Activated effector memory CD4-positive, alpha-beta T cell treated with anti-CD3 and anti-CD28 coated beads, Interleukin-2, amount 50 U/mL, for 16 hours (primary cell): ENCODE measurements at places on chromosomes 1 and 21.

DNA sequence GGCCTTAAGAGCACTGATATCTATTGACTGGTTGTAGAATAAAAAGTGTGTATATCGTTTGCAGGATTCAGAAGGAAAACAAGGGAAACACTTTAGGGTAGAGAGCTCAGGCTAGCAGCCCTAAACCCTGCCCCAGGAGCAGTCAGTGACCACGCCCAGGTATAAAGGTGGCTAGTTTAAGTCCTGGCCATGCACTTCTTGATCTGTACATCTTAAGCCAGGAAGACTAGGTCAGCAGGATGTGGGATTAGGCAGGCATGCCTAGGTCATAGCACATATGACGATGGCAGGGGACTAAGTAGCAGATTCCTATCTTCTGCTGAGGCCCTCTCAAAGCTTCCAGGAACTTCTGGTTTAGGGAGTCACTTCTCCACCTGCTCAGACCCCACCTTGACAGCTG is 158.0 kb upstream of the CD34 start:
- no peak for DNase-seq

DNA sequence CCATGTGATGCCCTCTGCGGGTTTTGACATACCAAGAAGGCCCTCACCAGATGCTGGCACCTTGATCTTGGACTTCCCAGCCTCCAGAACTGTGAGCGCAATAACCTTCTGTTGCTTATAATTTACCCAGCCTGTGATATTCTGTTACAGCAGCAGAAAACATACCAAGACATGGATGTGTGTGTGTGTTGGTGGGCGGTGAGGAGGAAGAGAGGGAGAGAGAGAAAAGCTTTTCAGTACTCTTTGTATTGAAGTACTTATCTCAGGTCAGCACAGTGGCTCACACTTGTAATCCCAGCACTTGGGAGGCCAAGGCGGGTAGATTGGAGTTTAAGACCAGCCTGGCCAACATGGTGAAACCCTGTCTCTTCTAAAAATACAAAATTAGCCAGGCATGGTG is 23.1 kb downstream of the TRAPPC10 start:
- no peak for DNase-seq

DNA sequence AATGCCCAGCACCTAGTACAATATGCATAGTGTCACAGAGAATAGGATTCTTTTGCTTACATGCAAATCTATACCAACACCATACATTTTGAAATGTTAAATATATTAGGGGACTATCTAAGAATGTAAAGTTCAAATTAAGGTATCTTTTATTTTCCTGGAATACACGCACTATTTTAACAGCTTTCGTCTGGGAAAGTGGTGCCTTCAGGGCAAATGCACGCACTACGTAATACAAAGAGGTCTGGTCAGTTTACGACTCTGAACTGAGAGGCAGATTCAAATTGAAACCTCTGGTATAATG is 931 bp downstream of the FUBP1 start:
- DNase-seq, result no peak

DNA sequence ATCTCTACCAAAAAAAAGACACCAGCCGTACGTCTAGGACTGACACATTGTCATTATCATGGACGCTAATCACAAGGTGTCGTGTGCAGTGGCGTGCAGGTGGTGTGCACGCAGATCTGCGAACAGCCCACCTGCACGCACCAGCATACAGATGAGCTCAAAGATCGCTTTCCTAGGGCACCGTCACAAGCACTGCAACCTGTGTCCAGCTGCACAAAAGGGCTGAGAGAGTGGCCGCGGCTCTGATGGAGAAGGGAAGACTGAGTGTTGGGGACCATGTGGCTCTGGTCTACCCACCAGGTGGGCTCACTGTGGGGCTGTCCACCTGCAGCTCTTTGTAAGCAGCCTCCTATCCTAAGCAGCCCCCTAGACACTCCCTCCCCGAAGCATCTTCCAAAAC is 50.9 kb downstream of the S100B start:
- DNase-seq, result no peak

DNA sequence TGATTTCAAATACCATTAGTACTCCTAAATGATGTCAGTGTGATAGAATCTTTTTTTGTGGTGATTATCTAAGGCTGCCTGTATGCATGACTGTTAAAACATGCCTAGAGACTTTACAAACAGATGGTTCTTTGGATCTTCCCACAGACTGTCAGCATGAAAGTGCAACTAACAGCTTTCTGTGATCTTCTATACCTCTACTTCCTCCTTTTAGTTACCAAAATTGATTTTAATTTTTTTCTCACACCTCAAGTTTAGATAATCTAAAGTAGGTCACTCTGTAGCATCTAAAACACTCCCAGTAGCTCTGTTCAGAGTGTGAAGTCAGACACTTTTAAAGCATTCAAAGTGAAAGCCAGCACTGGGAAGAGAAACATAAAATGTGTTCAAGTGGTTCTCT is 534.5 kb downstream of the PTPRC start:
- no peak for DNase-seq

DNA sequence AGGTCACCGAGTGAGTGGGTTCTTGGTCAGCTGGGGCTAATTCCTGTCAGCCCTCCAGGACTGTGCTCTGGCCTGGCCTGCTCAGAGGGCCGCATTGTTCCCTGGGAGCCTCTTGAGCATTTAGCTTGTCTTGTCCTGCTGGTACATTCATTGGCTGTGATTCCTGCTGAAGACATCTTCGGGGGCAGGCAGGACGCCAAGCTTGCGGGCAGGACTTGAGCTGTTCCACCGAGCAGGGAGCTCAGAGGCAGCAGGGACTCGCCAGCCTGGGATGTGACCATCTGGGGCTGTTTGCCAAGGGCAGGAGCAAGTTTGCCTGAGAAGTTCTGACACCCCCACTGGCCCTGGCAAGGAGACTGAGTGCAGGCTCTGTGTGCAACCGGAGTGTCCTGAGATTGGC is 7.0 kb upstream of the SLC26A9 start:
- DNase-seq, result no peak

- no peak for DNase-seq
Observed at GRCh38 chr1:215970406-215970805, 403.3 kb downstream of the KCTD3 start.

DNA sequence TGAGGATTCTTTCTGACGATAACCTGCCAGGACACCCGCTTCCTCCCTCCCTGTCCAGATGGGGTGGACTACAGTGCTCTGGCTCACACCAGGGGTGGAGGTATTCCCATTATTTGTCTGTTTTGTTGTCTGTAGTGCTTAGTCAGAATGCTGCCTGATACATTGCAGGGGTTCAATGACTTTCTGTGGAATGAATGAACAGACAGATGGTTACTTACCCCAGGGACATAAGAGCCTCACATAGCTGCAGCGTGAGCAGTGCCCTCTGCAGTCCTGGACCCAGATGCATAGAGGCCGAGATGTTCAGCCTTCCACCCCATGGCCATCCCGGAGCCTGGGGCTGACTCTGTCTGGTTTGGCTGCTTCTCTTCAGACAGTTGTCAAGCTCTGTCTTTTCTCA is 13.0 kb upstream of the F3 start:
- DNase-seq, result no peak

- no peak for DNase-seq
Observed at GRCh38 chr1:15799928-15800835, 7.3 kb downstream of the UQCRHL start.

- no peak for DNase-seq
Observed at GRCh38 chr1:160813215-160813614, 17.2 kb downstream of the LY9 start.

- no peak for DNase-seq
Observed at GRCh38 chr1:180821970-180822369, 90.7 kb upstream of the KIAA1614 start.

- DNase-seq, result no peak
Observed at GRCh38 chr21:26597981-26598380, 24.9 kb upstream of the CYYR1 start.

DNA sequence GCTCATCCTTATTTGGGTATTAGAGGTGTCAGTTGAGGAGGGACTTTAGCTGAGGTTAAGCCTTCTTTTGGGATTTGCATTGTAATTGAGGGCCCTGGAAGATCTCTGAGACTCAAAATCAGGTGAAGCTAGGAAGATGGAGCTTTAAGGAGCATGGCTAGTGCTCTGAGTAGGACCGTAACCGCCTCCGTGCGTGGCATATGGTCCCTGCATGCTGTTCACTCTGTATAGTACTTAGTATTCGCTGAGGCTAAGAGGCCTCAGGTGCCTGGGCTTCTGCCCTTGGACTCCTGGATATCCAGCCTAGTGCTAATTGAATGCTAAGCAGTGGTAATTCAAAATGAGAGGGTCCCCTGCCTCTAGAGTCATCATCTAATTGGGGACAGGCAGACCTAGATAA is 22.5 kb downstream of the NSUN4 start:
- no peak for DNase-seq

DNA sequence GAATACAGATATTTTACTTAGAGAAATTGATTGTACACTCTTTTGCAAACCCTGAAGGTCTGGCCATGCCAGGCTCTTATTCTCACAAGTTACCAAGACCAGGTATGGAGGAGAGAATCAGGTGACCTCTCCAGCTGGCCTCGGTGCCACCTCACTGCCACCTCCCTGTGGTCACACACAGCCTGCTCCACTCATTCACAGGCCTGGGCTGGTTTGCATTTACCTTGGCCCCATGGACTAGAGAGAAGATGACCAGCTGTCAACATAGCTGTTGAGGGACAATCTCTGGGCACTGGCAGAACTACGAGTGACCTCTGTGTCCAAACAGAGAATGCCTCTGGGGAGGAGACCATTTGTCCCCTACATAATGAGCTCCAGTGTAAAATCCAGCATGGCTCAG is 291.2 kb upstream of the RUNX1 start:
- DNase-seq, result no peak

DNA sequence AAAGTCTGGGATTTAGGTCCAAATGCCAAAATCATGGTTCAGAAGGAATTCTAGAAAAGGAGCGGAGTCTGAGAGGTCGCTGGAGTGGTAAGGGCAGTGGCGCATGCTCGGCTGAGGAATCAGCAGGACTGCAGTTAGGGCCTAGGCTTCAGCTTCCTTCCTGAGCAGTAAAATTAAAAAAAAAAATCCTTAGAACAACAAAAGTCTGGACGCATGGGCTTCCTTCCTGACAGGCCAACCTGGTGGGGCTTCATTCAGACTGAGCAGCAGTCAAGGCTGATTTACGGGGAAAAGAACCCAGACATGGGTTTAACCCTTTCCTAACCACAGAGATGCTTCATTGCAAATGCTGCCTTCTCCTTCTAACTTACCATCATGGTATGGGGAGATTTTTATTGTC is 17.1 kb downstream of the RNF220 start:
- no peak for DNase-seq

- DNase-seq, result no peak
Observed at GRCh38 chr1:41773842-41774241, 144.9 kb downstream of the HIVEP3 start.

DNA sequence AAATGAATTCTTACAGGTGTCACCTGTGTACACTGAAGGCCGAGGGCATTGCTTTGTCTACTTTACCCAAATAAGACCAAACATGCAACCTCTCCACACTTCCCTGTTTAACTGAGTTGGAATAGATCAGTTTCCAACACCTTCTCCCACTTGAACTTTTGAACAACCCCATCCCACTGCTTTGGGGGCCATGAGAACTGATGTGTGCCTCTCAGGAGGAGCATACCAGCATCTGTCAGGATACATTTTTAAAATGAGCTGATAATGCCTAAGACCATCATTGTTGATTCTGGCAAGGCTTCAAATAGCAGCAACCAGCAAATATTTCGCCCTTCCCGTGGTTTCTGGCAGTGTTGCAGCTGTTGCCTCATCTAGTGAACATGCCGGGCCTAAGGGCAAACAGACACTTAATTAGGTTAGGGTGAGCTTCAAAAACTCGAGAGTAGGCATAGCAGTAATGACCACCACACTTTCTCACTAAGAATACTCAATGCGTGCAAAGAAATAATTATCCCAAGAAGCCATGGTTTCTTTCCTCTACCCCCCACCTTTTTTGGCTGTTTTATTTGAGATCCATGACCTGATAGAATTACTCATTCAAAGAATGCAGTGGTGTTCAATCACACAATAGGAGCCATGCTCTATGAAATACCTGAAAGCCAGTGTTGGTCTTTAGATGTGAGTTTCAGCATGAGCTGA is 63.7 kb downstream of the MAP10 start:
- no peak for DNase-seq

DNA sequence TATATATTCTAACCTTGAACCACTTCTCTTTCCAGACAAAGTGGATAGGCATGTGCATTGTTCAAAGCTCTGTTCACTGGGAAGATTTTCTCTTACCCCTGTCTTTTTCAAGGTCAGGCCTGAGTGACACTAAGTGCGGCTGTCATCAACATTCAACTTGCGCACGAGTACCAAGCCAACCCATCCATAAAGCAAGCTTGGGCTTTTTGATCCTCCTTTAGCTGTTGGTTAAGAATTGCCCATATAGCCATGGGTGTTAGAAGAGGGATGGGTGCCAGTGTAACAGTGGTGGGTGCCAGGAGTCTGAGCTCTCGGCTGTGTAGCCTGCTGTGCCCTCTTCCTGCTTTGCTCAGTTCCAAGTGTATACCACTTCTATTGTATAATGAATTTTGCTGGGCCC is 136.1 kb downstream of the GLUL start:
- DNase-seq, result no peak

GRCh38 chr1:152960452-152961044 is 9.9 kb upstream of the SPRR4 start:
- DNase-seq, result no peak

DNA sequence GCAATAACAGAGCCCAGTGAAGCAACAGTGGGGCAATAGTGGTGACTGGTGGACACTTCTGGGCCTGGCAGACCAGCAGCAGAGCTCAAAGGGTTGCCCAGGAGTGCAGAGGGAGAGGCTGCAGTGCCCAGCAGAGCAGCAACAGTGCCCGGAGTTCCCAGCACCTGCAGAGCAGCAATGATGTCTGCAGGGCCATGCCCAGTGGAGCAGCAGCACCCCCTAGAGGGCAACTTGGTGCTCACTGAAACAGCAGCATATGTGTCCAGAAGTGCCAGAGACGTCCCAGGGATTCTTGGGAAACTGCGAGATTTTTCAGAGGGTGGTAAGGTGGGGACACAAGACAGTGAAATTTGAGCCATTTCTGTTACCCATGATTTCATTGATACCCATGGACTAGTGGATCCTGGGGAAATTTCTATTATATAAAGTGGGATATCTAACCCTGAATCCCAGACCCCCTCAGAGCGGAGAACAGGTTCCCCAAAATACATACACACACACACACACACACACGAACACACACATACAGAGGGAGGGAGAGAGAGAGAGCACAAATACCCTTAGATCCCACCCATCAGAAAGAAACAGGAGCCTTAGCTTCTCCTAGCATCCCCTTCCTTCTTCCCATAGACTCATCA is 156.9 kb upstream of the GJB5 start:
- peak; percentile 75 for DNase-seq

GRCh38 chr21:31159808-31160207 is 121.5 kb upstream of the KRTAP19-8 start:
- no peak for DNase-seq

DNA sequence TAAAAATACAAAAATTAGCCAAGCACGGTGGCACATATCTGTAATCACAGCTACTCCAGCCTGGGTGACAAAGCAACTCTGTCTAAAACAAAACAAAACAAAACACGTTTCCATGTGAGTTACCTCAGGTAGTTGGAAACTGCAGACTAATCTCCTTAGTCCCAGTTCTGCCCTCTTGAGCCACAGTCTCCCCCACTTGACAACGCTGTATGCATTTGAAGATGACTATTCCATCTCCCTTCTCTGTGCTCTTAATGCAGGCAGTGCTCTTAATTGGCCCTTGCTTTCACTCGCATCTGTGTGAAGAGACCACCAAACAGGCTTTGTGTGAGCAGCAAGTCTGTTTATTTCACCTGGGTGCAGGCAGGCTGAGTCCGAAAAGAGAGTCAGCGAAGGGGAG is 19.6 kb upstream of the DHCR24 start:
- DNase-seq, result no peak

GRCh38 chr1:168321945-168322344 is 41.3 kb downstream of the TBX19 start:
- no peak for DNase-seq

GRCh38 chr1:208189183-208189582 is 55.0 kb downstream of the PLXNA2 start:
- no peak for DNase-seq
